Uterine smooth muscle cell (primary cell): ENCODE measurements at places on chromosomes 3 and 15. TPM values are rescaled to one million over a fixed set of nuclear protein-coding genes. Genes with fewer than 3 reads are reported as not detected.

Gene ZCWPW2
- total RNA-seq, result 0.22 and 0.87 TPM in 2 replicates

Gene MESP2
- 0.55 and 0.75 TPM in 2 replicates for total RNA-seq

Gene TP63
- under 0.01 and 0.25 TPM in 2 replicates for total RNA-seq

Gene RPL22L1
- total RNA-seq, result 177 and 213 TPM in 2 replicates

Gene GOLGA8R
- total RNA-seq, result 1.9 and 4.6 TPM in 2 replicates

Gene ZNF717
- total RNA-seq, result 15.4 and 19.6 TPM in 2 replicates

Gene CASR
- total RNA-seq, result not detected in 2 replicates

Gene ESYT3
- 4.5 and 6.5 TPM in 2 replicates for total RNA-seq

Gene THAP10
- total RNA-seq, result 2.0 and 4.6 TPM in 2 replicates

Gene SEMA3G
- under 0.01 TPM in 2 replicates for total RNA-seq

Gene VILL
- total RNA-seq, result 5.3 and 7.9 TPM in 2 replicates

Gene SEMA3B
- 6.8 and 29.5 TPM in 2 replicates for total RNA-seq
